ENCODE measurements at places on chromosomes 3 and 15.

DNA sequence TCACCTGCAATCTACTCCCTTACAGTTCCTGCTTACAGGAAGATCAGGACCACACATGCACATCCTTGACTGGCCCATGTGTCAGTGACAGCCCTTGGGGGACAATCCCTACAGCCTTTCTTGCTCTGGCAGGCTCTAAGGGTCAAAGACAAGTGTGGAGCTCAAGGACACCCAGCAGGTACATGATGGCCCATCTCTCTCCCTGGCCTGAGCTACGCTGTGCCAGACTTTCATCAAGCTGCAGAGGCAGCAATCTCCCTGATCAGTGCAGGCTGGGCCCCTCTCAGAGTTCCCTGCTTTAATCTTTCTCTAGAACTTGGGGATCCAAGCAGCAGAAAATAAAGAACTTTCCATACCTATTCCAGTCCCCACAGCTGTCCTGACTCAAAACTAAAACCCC is 2.6 kb downstream of the SEMA7A start:
- no peak for DNase-seq

- DNase-seq, result no peak
Measured at GRCh38 chr3:99541181-99541580, 97.2 kb upstream of the COL8A1 start.

DNA sequence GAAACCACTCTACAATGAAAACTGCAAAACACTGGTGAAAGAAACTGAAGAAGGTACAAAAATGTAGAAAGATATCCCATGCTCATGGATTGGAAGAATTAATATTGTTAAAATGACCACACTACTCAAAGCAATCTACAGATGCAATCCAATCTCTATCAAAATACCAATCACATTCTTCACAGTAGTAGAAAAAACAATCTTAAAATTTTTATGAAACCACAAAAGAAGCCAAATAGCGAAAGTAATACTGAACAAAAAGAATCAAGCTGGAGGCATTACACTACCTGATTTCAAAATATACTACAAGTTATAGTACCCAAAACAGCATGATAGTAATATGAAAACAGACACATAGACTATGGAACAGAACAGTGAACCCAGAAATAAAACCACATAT is 36.9 kb downstream of the TXNRD3 start:
- no peak for DNase-seq

DNA sequence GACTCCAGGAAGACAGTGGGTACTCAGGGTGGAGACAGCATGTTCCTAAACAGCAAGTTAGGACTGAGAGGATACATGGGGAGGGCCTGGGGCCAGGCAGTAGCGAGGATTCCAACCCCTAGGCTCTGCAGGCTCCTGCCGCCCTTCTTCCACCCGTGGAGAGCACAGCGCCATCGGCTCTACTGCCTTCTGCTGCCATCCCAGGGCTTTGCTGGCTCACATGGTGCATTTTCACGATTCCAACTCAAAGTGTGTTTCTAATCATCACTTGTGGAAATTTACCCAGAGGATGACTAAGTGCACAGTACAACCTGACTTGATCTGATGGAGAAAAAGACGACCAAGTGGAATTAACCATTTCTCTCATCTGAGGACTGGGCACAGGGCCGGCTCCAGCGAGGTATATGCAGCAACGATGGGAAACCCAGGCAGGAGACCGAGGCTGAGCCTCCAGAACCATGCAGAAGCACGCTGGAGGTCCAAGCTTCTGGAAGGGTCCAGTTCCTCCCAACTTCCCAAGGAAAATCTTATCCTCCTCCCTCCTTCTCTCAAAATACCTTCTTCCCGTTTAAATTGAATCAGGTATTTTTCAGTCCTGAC is 104.6 kb downstream of the LRIG1 start:
- DNase-seq, result no peak

GRCh38 chr3:27963519-27963918 is 241.4 kb upstream of the EOMES start:
- no peak for DNase-seq

- no peak for DNase-seq
Measured at GRCh38 chr3:113271189-113271588, 59.8 kb downstream of the BOC start.

- DNase-seq, result no peak
Measured at GRCh38 chr3:171239757-171240503, 213.4 kb upstream of the SLC2A2 start.

- DNase-seq, result no peak
Measured at GRCh38 chr15:33209575-33210481, 15.3 kb upstream of the FMN1 start.

GRCh38 chr3:48356419-48356818 is 15.6 kb upstream of the FBXW12 start:
- no peak for DNase-seq

DNA sequence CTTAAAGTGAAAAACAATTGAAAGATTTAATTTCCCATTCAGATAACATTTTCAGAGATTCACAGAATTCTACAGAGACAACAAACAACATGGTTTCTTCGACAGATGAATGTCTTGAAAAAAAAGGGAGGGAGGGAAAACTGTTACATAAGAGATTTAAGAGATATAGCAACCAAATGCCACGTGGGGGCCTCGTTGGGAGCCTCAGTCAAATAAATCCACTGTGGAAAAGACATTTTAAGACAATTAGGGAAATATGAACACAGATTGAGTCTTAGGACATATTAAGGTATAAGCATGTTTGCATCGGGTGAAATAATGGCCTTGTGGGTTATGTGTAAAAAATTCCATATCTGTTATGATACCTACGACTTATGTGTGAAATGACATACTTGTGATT is 5.0 kb upstream of the PRRT3 start:
- peak; percentile 60 for DNase-seq

DNA sequence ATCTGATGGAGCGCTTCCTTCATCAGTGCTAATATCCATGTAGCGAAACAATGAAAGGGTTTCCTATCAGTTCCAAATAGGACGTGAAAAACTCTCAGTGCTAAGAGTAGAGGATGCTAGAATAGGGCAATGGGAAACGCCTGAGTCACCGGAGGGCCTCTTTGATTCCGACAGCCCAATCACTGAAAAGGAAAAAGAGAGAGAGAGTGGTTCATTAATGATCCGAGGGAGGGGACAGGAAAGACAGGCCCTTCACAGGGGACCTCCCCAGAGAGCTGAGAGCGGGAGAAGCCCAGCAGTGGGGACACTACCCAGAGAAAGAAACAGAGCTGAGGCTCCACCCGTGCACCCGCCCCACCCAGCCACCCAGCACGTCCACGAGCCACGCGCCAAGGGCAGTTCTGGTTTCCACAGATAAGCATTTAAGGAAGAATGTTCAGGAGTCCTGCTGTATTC is 76.9 kb downstream of the RPN1 start:
- DNase-seq, result no peak
